Activated naive CD4-positive, alpha-beta T cell treated with anti-CD3 and anti-CD28 coated beads, Interleukin-2, amount 50 U/mL, for 72 hours (primary cell): ENCODE measurements at places on chromosomes 2 and 18.

DNA sequence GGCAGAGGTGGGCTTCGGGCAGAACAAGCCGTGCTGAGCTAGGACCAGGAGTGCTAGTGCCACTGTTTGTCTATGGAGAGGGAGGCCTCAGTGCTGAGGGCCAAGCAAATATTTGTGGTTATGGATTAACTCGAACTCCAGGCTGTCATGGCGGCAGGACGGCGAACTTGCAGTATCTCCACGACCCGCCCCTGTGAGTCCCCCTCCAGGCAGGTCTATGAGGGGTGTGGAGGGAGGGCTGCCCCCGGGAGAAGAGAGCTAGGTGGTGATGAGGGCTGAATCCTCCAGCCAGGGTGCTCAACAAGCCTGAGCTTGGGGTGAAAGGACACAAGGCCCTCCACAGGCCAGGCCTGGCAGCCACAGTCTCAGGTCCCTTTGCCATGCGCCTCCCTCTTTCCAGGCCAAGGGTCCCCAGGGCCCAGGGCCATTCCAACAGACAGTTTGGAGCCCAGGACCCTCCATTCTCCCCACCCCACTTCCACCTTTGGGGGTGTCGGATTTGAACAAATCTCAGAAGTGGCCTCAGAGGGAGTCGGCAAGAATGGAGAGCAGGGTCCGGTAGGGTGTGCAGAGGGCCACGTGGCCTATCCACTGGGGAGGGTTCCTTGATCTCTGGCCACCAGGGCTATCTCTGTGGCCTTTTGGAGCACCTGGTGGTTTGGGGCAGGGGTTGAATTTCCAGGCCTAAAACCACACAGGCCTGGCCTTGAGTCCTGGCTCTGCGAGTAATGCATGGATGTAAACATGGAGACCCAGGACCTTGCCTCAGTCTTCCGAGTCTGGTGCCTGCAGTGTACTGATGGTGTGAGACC is at the start of gene PROC:
Gene PROC (plus strand): TSS at position 128 of the 812 bp plus-strand sequence. CDS start 1,516 bp downstream, outside the sequence.
- no peak for DNase-seq

- DNase-seq: no peak
These were observed 5.1 kb upstream of the MIB1 start for GRCh38 chr18:21735452-21736015.

DNA sequence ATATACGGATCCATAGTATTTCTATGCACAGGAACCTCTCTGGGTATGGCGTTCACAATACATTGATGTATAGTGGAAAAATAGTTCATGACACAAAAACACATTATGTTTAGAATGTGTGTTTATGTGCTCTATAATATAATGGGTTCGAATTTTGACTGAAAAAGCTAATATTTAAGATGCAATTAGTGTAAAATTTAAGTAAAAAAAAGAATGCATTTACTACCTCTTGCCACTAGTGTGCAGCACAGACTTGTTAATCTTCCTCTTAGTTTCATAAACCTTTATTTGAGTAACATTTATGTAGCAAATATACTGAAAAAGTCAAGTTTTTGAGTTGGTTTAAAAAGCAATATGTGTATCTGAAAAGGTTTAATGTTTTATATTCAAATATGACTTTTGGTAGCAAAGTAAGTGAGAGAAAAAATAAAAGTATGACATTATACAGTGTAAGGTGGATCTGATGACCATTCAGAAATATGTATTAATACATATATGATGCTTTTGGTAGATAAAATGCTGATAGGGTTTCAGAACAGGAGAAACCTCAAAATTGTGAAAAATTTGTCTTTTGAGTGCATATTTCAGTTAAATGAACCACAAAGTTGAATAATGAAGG is 49.4 kb downstream of the CCDC102B start:
- no peak for DNase-seq

DNA sequence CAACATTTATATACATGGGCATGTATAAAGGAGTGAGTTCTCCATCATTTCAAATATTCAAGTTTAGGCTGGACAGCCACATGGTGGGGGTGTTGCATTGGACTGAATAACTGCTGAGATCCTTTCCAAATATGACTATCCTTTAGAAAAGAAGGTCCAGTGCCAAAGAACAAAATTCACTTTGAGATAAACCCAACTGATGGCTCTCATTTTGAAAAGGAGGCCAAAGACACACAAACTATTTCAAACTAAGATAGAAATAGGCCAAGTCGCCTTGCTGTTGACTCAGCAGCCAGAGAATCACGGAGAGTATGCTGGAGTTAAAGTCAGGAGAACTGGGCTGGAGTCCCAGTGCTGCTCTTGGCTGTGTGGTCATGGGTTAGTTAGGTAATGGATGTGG is 204.5 kb upstream of the LRATD1 start:
- DNase-seq: no peak

DNA sequence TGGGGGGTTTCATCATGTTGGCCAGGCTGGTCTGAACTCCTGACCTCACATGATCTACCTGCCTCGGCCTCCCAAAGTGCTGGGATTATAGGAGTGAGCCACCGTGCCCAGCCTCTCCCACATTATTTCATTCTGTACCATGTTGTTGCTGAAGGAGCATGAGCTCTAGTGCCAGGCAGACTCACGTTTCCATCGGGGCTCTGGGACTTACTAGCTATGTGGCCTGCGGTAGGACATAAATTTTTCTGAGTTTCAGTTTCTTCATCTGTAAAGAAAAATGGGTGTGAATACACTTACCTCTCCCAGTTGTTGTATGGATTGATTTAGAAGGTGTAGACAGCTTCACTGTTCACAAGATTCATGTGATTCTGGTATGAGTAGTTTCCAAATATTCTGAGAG is 30.8 kb upstream of the CCL20 start:
- no peak for DNase-seq
